Stimulated activated CD8-positive, alpha-beta memory T cell treated with anti-CD3 and anti-CD28 coated beads, Interleukin-15, amount 100 ng/mL, for 1 hour (primary cell): ENCODE measurements at places on chromosomes 6 and 20.

DNA sequence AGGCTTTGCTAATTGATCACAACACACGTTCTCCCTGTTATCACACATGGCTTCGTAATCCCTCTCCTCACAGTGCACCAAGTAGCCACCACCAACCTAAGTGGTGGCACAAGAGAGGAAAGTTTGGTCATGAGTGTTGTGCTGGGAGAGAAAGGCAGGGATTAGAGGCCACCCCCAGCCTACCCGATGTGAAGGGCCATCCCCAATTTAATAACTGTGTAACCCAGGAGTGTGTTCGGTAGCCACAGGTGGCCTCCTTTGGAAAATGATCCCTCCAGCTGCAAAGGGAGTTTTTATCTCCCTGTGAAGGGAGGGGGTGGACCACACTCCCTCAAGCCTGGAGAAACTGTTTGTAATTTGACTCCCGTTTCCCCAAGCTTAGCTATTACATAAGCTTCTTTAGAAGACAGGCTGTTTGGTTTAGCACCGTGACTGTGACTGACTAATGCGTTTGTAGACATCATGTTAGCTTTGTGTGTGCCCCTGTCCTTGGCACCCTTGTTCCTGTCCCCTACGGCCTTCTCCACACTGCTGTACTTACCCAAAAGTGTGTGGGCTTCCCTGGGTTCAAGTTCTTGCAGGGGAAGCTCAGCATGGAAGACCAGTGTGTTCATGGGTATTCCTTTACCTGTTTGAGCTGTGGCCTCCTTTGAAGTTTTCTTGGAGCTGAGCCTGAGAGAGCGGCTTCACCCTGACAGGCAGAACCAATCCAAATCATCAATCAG is 20.6 kb downstream of the PPP1R16B start:
- no peak for DNase-seq

DNA sequence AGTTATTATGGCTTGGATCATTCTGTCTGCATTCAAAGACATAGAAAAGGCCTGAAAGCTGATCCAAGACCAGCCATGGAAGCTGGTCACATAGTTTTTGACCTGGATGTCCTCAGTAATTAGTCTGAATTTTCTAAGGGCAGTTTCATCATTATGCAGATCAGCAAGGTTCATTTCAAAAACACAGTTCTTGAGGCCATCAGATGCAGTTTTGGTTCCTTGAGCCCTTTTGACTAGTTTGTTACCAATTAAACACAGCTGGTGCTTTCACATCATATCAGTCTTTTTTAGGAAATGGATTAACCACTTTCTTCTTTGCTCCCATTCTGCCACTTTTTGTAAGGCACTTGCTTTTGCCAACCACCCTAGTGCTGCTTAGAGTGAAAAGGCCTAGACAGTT is 129.4 kb downstream of the NCOA3 start:
- no peak for DNase-seq

DNA sequence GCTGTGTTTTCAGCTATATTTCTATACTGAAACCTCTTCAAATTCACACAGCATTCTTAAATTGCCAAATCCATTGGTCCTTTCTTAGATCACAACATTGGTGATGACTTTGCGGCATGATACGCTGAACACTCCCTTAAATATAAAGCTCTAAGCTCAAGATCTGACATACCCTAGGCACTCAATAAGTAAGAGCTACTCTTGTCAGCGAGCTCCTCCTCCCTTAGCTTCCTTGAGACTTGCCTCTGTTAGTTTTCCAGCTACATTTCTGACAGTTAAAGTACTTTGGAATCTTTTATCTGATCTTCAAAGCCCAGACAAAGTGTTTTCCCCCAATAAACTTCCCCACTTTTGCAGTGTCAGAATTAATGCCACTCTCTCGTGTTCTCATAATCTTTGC is 117.0 kb downstream of the HIVEP2 start:
- DNase-seq, result no peak

DNA sequence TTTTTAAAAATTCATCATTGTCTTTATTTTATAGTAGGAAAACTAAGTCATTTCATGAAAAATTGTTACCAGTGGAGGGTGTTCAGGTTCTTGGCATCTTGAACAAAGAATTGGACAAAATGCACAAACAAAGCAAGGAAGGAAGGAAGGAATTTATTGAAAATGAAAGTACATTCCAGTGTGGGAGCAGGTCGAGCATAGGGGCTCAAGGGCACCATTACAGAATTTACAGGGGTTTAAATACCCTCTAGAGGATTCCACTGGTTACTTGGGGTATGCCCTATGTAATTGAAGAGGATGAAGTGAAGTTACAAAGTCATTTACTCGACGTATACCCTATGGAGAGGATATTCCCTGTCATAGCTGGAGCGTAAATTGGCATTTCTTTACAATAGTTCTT is 37.4 kb upstream of the HDAC2 start:
- no peak for DNase-seq

- no peak for DNase-seq
Observed at GRCh38 chr6:15763837-15764236, 101.0 kb upstream of the DTNBP1 start.

DNA sequence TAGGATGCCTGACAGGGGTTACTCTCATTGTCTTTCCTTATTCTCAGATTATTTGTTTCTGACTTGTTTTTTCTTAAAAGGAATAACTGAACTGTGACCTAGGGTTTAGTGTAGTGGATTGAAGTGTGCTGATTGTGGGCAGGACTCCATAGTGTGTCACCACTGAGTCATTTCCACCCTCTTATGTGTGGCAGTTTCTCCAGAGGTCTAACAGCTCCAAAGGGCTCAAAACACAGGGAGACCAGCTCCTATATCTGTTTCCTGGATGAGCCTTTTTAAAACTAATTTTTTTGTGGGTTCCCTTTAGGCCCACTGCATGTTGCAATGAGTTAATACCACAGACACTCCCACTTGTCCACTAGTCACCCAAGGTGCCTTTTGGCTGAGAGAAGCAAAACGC is 951.1 kb upstream of the ADGRB3 start:
- DNase-seq, result no peak

GRCh38 chr6:5025911-5026819 is 22.3 kb upstream of the RPP40 start:
- no peak for DNase-seq
